ENCODE measurements at places on chromosomes 12 and 14.

- no peak for DNase-seq
These were observed 20.5 kb downstream of the TTC7B start for GRCh38 chr14:90795744-90796143.

DNA sequence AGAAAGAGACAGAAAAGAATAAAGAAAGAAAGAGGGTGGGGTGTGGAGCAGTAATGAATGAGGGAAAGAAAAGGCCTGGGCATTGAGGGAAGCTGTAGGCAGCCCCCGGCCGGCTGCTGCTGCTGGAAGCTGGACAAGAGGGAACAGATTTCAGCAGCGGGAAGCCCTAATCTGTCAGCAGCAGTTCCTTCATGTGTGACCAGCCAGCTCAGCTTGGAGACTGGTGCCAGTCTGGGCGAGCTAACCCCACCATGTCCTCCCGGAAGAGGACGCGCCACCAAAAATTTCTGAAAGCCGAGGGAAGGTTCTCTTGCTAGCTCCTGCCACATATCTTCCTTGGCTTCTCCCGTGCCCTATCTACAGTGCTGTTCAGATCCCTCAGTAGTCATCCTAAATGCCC, 236.8 kb downstream of the GRIN2B start:
- DNase-seq = no peak

DNA sequence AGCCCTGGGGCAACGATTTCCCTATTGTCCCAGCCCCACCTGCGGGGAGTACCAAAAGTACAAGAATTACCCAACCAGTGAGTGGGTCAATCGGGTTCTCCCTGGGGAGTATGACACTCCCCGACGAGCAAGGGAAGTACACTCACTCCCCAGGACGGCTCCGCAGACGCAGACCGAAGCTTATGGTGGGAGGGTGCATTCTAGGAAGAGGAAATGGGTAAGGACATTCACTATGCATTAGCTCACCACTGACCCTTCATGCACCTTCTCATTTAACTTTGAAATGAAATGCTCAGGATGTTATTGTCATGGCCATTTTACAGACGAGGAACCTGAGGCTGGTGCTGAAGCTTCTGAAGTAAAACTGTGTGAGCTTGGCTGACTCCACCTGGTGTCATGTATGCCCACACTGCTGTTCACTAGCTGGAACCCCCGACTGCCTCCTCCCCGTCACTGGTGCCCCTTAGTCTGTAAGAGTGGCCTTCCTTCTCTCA, 45.8 kb upstream of the TMED10 start:
- no peak for DNase-seq

- no peak for DNase-seq
These were observed 168.5 kb downstream of the NAV3 start for GRCh38 chr12:77999074-77999715.

GRCh38 chr12:123482876-123483275, 24.9 kb downstream of the SNRNP35 start:
- no peak for DNase-seq

- DNase-seq = no peak
These were observed 465.5 kb upstream of the ATP2B1 start for GRCh38 chr12:90174198-90174510.

DNA sequence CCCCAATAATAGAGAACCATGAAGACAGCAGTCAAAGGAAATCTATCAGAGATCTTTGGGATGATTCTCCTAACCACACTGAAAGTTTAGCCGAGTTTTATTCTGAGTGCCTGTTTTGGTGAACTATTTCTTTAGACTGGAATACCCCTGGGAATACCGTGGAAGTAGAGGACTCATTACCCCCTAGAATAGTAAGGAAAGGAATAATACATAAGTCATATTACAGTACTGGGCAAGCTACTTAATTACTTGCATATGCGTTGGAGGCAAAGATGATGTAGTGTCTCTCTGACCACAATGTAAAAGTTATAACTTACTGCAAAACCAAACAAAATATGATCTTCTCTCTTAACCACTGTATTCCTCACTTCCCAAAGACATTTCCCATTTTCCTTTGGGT, 25.5 kb downstream of the ZC2HC1C start:
- no peak for DNase-seq

GRCh38 chr12:90253136-90253535, 544.5 kb upstream of the ATP2B1 start:
- no peak for DNase-seq

- DNase-seq = no peak
These were observed 84.8 kb downstream of the NRXN3 start for GRCh38 chr14:78254911-78255461.

DNA sequence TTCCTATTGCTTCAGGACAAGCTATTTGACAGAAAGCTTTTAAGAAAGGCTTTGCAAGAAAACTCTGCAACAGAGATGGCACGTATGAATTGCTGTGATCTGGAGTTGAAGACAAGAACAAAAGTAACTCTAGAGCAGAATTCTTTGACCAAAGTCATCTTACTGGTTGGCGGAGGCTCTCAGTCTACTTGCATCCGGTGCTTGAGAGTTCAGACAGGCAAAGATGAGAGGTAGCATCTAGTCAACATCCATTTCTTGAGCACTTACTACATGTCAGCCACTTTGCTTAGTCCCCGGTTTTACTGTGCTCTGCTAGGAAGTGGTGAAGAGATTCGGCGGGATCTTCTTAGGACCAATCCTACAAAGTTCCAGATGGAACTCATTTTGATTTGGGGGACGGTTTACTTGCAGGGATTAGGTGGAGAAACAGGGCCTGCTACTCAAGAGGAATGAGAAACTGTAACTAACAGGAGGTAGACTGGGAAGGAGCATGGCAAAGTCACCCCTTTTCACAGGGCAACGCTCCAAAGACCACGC, 404 bp upstream of the CCDC91 start:
- DNase-seq = no peak
